ENCODE measurements at places on chromosomes 5 and 9. TPM values are rescaled to one million over a fixed set of nuclear protein-coding genes. Genes with fewer than 3 reads are reported as not detected.

Gene PFN3
- total RNA-seq: not detected

Gene PAEP
- 0.14 TPM for total RNA-seq

Gene GLRA1
- total RNA-seq: not detected

Gene CAST
- total RNA-seq: 134 TPM

Data from A549 treated with CORT108297 at 1 μM for 4 hours (cell line).